ENCODE measurements at places on chromosomes 7 and 10.

- DNase-seq: no peak
These were observed 974 bp downstream of the KIF11 start for GRCh38 chr10:92593619-92594588.

DNA sequence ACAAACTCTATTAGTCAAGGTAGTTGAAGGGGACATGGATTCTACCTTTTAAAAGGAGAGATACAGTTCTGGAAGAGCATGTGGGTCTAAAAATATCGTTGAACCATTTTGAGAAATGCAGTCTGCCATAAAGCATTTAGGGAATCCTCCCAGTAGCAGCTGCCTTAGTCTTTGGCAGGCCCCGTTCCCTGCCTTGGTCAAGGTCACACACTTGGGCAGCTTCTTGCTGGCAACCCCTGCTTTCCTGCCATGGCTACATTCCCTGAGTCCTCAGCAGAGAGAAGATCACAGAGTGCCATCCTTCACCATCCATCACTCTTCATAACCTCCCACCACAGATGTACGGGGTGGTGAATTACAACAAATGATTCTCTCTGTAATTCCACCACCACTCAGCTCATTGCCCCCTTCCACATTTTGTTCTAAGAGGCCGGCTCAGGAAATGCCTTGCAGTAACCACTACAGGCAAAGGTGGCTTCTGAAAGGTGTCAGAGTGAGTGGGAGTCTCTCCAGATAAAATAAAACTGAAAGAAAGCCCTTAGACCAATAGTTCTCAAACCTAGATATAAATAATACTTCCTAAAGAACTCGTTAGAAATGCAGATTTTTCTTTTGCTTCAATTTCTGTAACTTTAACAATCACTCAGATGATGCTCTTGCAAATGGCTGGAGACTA, 121.4 kb upstream of the STK17A start:
- no peak for DNase-seq

GRCh38 chr7:2040893-2041270, 191.9 kb downstream of the MAD1L1 start:
- DNase-seq: no peak

DNA sequence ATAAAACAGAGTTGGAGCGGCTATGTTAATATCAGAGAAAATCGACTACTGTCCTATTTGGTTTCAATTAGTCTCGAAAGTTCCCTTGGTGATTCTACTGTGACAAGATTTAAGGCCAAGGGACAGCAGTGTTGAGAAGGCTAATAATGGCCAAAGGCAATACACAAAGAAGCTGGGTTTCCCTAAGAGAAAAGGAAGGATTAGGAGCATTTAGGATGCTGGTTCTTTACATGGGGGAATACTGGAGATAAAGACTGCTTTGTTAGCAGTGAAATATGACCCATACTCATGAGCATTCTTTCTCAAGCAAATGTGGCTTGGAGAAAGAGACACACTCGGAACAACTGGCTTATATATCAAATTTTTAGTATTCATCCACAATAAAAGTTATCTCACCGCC, 32.2 kb downstream of the IQUB start:
- DNase-seq: peak; percentile 77

- DNase-seq: peak; percentile 32
These were observed 75.3 kb downstream of the INPP5A start for GRCh38 chr10:132612571-132613504.

- no peak for DNase-seq
These were observed 44.0 kb downstream of the BICC1 start for GRCh38 chr10:58556516-58557165.

DNA sequence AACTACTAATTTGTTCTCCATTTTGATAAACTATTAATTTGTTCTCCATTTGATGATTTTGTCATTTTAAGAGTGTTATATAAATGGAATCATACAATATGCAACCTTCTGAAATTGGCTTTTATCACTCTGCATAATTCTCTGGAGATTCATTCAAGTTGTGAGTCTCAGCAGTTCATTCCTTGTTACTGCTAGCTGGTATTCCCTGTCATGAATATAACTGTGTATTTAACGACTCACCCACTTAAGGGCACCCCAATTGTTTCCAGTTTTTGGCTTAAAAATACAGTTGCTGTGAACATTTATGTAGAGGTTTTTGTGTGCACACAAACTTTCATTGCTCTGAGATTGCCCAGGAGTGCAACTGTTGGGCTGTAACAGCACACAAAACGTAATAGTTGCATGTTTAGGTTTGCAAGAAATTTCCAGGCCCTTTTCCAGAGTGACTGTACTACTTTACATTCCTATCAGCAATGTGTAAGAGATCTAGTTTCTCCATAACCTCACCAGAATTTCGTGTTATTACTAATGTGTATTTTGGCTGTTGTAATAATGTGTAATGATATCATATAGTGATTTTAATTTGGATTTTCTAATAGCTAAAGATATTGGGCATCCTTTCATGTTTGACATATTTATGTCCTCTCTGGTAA, 153.2 kb upstream of the ADCY1 start:
- DNase-seq: no peak

- no peak for DNase-seq
These were observed 26.2 kb downstream of the ANTXRL start for GRCh38 chr10:46312953-46313352.

GRCh38 chr10:36443233-36443632, 682.2 kb upstream of the ANKRD30A start:
- DNase-seq: no peak

DNA sequence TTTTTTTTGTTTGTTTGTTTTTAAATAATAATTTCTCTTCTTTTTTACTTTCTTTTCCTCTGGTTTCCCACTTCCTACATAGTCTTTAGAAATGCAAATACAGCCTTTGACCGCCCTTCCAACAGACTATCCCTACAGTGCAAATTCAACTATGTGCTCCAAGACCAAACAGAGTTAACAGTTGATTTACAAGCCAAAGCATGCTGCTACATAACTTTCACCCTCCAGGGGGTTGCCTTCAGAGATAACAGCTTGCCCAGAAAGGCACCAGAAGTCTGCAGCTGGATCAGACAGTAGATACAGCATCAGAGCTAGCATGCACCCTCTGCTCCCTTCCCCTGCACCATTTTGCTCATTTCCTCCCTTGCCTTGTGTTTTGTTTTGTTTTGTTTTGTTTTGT, 539.0 kb downstream of the ZWINT start:
- no peak for DNase-seq

- peak; percentile 91 for DNase-seq
These were observed 53.6 kb upstream of the TMEM72 start for GRCh38 chr10:44857363-44858016.

DNA sequence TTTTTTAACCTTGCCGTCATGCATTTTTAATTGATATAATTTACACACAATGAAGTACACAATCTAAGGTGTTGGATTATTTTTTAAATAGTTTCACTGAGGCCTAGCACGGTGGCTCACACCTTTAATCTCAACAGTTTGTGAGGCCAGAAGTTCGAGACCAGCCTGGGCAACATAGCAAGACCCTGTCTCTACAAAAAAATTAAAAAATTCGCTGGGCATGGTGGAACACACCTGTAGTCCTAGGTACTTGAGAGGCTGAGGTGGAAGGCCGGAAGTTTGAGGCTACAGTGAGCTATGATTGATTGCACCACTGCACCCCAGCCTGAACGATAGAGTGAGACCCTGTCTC, 92.8 kb upstream of the OIT3 start:
- DNase-seq: no peak

- DNase-seq: no peak
These were observed 4.5 kb upstream of the DNMBP start for GRCh38 chr10:100014071-100014762.

GRCh38 chr7:94567396-94567795, 57.8 kb downstream of the CASD1 start:
- no peak for DNase-seq

DNA sequence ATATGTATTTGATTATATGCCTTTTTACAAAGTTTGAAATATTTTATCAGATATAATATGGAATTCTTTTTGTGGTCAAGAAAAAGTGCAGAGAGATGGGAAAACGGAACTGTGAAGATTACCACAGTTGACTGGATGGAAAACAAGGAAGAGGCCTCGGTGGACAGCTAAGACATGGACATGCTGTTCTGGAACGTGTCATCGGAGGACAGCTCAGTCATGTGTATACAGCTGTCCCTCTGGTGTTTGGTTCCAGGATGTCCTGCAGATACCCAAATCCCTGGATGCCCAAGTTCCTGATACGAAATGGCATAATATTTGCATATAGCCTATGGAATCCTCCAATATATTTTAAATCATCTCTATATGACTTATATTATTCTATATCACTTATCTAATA, 49.4 kb downstream of the TRIL start:
- DNase-seq: no peak

DNA sequence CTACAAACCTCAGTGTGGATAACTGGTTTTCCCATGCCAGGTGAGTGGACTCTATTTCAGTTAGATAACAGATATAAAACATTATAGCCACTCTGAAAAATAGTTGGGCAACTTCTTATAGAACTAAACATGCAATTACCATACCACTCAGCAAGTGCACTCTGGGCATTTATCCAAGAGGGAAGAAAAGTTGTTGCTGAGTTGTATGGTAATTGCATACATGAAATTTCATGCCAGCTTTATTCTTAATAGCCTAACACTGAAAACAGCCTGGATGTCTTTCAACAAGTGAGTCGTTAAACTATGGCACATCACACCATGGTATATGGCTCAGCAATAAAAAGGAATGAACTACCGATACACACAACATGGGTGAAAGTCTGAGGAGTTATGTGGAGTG, 10.6 kb upstream of the UPP1 start:
- no peak for DNase-seq

GRCh38 chr7:44769776-44770294, 21.2 kb downstream of the ZMIZ2 start:
- no peak for DNase-seq

GRCh38 chr7:37432281-37432920, 16.3 kb downstream of the ELMO1 start:
- no peak for DNase-seq

DNA sequence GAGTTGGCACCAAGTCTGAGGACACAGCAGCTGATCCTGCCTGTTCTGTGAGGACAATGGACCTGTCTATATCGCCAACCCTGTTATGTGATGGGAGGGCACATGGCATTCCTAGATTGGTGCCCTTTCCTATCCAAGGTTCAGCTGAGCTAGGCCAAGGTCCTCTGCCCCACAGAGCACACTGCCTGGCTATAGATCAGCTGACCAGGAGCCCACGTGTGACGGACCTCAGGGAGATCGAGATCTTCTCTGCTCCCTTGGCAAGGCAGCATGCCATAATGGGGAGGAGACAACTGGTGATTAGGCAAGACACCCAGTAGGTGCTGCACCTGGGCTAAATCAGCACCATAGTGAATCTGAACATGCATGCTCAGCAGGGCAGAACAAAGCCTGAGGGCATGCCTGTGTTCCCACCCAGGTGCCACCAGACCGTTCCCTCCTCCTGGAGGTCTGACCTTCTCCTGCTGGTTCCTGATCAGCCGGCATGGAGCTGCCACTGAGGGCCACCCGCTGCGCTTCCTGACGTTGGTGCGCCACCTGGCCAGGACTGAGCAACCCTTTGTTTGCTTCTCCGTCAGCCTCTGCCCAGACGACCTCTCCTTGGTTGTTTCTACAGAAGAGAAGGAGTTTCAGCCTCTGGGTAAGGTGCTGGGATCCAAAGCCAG, 93.7 kb downstream of the WDFY4 start:
- DNase-seq: no peak

DNA sequence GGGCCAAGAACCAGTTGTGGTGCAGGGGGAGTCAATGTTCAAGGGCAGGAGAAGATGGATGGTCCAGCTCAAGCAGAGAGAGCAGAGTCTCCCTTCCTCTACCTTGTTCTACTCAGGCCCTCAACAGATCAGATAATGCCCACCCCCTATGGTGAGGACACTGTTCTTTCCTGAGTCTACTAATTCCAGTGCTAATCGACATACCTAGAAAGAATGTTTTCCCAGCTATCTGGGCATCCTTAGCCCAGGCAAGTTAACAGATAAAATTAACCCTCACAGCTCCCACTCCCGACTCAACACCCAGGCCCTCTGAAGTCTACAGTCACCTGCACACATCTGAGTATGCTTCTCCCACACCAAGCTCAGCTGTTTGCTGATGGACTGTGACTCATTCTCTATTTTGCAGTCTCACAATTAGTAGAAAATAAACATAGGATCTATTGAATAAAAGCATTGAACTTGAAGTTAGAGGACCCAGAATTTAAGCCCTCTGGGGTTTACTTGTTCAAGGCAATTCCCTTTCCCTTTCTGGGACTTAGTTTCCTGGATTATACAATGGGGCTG, 17.1 kb downstream of the COL13A1 start:
- no peak for DNase-seq

DNA sequence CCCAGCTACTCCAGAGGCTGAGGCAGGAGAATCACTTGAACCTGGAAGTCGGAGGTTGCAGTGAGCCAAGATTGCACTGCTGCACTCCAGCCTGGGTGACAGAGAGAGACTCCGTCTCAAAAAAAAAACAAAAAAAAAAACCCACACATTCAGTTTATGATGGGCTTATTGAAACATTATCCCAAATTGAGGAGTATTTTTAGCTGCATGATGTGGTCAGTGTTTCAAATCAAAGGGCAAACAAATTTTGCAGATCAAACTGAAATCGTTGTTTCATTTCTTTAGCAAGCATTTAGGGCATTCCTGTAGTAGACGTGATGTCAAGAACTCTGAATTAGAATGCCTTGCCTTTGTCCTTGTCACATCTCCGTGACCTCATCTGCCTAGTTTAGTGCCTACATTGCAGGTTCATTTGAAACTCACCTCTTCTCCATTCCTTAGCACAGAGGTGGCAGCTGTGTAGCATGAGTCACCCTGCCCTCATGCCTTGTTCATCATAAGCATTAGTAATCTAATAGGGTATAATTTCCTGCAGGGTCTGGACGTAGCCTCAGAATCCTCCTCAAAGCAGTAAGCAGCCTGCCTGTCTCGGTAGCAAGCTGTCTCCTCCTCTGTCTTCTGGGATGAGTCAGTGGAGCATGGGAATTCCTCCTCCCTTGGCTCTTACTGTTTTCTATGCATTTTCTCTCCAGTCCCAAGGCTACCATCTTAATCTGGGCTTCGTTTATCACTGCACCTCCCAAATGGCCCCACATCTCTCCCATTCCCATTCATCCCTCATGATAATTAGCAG, 73.8 kb downstream of the CUL1 start:
- DNase-seq: no peak

- DNase-seq: no peak
These were observed 51.4 kb upstream of the AMPH start for GRCh38 chr7:38682606-38683005.

GRCh38 chr10:71580415-71580814, 139.2 kb downstream of the C10orf105 start:
- no peak for DNase-seq

DNA sequence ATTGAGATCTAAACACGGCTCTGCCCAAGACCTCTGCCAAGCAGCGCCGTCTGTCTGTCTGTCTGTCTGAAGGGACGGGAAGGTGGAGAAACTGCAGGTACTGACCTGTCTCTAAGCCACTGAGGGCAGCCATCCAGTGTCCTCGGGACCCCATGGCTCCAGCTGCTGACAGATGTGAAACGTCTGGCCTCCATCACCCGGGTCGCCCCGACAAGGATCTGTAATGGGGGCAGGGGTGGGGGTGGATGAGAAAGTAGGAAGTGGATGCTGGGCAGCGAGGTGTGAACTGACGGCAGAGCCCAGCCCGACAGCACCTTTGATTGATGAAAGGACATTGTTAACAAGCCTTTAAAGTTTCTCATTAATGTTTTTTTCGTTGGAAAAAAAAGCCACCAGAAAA, 193.1 kb downstream of the EBF3 start:
- no peak for DNase-seq

GRCh38 chr10:31642281-31642680, 286.4 kb downstream of the ARHGAP12 start:
- no peak for DNase-seq

GRCh38 chr10:24962995-24963394, 10.6 kb upstream of the PRTFDC1 start:
- DNase-seq: no peak

- DNase-seq: no peak
These were observed 162.9 kb downstream of the CREB5 start for GRCh38 chr7:28575241-28575643.

Measured in neural progenitor cell (in vitro differentiated cells).